ENCODE measurements at places on chromosomes 6 and 20.
A peak's percentile ranks its signal among the peaks of the same experiment; 100 is the strongest.

GRCh38 chr20:9071976-9072726, 3.3 kb downstream of the PLCB4 start:
- no peak for DNase-seq

- DNase-seq = no peak
Measured at GRCh38 chr20:13659288-13659687, 20.6 kb upstream of the TASP1 start.

GRCh38 chr20:33516882-33517281, 27.0 kb downstream of the CBFA2T2 start:
- DNase-seq = no peak

- DNase-seq = no peak
Measured at GRCh38 chr6:13480631-13481501, 6.5 kb downstream of the GFOD1 start.

GRCh38 chr6:80566361-80566760, 459.9 kb downstream of the BCKDHB start:
- DNase-seq = no peak

- no peak for DNase-seq
Measured at GRCh38 chr20:15789079-15789478, 784.2 kb downstream of the KIF16B start.

GRCh38 chr6:3455569-3456394, 1.1 kb downstream of the SLC22A23 start:
- peak; percentile 83 for DNase-seq

GRCh38 chr6:6890400-6890858, 217.3 kb upstream of the RREB1 start:
- peak; percentile 66 for DNase-seq

- no peak for DNase-seq
Measured at GRCh38 chr6:52538252-52538900, 38.5 kb downstream of the TRAM2 start.

GRCh38 chr6:109480993-109481480, 2.0 kb downstream of the ZBTB24 start:
- DNase-seq = no peak

DNA sequence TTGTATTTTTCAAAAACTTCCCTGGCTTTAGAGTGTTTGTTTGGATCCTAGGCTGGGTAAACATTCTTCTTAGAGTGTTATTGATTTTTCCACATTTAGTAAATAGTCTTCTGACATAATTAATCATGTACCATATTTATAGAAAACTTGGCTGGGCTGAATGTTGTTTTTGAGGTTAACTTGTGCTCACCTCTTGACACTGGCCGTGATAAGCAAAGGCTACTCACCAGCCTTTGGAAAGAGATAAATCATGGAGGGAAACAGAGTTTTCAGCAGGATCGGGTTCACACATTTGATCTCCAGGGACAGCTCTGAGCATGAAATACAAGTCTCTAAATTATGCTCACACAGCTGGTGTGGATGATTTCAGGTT, 6.2 kb upstream of the CD93 start:
- no peak for DNase-seq

DNA sequence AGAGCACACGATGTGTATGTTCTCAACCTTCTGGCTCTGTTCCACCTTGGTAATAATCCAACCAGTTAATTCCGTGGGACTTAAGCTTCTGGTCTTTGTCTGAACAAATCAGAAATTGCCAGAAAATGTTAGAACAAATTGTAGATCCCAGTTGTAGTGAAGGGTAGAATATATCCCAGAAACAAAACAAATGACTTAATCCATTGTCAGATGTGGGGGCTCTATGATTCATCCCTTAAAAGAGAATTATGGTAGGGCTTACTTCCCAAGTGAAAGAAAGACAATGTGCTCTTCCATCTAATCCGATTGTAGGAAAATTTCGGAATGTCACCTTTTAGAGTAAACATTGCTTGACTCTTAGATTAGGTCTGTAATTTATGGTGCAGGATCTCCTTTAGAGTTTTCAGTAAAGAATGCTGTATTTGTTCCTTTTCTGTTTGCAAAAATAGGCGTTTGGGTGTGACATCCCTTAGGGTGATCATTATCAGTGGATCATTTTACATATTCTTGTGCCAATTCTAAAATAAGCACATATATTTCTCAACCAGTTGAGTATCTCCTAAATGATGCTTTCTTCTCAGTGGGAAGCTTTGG, 234.5 kb upstream of the ZNF217 start:
- no peak for DNase-seq

DNA sequence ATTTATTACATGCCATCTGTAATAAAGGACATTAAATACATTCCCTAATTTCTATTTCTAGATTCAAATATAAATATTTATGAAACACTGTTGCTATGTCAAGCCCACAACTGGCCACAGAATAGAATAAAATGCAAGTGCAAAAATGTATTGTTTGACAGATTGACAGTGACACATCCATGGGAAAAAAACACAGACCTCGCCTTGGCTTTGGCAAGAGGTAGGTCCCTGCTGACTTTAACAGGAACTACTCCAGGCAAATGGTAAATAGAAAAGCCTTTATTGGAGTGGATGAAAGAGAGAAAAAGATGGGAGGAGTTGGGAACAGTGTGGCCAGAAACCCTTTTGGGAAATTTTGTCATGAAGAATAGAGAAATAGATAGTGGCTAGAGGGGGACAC, 622.9 kb downstream of the UTRN start:
- no peak for DNase-seq

DNA sequence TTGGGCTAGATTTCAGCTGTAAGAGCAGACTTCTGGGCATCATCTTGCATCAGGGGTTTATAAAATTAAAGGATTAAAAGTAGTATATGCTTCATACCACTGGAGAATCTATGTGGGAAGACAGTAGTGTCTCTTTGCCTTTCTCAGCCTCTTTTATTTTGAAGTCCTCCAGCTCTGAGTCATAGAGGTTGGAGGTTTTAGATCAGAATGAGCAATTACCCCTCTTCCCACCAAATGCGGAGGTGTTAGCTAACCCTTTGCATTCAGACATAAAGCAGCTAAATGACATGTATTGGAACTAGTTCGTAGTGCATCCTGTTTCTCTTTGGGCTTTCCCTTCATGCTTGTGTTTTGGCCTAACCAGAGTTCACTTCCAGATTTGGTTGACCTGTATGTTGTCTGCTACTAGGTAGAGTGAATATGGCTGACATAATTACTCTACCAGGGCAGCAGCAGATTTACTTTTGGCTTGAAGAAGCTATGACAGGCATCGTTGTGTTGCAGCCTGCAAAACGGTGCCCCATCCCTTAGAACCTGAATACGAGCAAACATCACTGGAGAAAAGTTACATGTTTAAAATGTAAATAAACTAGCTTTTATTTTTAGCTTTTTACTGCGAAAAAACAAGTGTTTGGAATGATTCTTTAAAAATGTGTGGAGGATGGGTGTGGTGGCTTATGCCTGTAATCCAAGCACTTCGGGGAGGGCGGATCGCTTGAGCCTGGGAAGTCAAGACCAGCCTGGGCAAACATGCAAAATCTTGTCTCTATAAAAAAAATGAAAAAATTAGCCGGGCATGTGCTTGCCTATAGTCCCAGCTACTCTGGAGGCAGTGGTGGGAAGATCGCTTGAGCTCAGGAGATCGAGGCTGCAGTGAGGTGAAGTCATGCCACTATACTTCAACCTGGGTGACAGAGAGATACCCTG, 82.2 kb downstream of the MYO6 start:
- no peak for DNase-seq

- DNase-seq = no peak
Measured at GRCh38 chr20:31522731-31523130, 8.5 kb downstream of the HM13 start.

DNA sequence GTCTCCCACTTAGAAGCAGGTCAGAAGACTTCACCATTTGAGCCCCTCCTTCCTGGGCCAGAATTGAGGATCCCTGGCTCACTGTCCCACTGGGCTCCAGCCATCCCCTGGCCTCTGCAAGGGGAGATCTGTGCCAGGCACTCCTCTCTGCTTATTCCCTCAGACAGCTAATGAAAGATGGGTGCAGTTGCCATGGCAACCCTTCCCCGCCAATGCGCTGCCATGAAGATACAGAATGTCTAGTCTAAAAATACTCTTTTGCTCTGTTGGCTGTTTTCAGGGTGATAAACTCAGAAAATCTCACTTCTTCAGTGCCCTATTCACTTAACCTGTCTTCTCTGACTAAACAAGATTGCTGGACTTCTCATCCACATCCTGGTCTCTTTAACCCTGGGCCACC, 13.6 kb upstream of the TTLL2 start:
- no peak for DNase-seq

DNA sequence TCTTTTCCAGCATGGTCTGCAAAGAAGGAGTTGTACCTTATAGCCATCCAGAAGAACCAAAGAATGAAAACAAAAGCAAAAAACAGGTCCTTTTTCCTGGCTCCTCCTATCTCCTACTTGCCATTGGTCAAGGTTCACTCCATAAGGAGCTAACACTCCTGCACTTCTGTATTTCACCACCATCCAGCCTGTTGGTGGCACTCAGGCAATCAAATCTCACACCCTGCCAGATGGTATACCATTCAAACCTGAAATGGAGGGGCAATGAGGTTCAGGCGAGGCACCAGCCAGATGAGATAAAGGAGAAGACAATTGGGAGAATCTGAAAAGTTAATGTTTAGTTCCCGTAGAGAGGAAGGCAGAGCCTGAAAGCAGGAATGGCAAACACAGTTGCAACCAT, 203.8 kb downstream of the ALDH8A1 start:
- DNase-seq = peak; percentile 18

DNA sequence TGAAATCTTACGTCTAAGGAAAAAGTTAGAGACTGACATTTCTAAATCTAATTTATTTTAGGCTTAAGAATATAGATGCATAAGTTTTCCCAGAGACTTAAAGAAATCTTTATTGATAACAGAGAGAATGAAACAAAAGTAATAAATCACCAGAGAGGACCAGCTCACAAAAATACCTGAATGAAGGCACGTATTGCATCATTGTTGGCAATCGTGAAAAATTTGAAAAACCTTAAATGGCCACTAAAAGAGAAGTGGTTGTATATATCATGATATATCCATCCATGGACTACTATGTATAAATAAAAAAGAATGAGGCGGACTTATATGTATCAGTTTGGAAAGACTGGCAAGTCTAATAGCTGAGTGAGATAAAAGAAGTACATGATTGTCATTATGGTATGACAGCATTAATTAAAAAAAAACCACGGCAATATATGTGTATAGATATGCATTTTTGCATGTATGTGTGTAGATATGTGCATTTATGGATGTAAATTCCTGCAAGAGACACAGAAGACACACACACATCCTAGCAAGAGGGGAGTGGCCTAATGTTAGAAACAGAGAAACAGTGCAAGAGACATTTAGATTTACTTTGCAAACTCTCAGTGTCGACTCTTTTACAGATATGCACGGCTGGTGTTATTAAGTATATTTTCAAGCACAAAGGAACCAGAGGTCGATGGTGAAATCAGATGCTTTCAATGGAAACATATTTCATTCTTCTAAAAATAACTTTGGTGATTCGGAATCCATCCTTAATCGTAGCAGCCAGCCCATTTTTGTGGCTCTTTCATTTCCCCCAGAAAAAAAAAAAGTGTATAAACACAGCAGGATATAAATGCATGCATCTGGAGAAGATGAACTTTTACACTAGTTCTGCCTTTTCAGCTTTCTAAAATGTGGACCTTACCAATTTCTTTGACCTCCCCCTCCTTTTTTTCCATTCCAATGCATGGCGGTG, 156.1 kb upstream of the SALL4 start:
- no peak for DNase-seq

DNA sequence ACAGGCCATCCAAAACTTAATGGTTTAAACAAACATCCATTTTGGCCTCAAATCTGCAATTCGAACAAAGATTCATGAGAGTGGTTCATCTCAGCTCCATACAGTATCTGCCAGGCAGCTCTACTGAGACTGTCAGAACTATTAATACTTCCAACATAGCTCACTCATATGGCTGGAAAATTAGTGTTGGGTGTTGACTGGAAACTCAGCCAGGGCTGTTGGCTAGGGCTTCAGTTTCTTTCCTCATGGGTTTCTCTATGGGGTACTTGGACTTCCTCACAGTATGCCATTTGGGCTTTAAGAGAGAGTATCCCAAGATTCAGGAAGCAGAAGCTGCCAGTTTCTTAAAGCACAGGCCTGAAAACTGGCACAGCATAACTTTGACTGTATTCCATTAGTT, 240.3 kb downstream of the TPBG start:
- no peak for DNase-seq

DNA sequence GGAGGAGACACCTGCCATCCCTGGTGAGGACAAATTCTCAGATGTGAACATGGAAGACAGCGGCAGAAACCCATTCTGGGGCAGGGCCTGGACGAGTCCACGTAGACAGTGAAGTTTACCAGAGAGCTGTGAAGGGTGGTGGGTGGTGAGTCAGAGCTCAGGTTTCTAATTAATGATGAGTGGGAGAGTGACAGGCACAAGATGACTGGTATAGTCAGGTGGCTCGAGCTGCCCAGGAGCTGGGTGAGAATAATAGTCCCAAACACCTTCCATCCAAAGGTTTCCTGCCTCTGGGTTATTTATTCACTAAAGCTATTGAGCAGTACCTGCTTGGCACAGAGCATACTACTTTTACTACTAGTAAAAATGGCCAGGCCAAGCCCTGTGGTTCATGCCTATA, 6.0 kb downstream of the TLDC2 start:
- DNase-seq = no peak

DNA sequence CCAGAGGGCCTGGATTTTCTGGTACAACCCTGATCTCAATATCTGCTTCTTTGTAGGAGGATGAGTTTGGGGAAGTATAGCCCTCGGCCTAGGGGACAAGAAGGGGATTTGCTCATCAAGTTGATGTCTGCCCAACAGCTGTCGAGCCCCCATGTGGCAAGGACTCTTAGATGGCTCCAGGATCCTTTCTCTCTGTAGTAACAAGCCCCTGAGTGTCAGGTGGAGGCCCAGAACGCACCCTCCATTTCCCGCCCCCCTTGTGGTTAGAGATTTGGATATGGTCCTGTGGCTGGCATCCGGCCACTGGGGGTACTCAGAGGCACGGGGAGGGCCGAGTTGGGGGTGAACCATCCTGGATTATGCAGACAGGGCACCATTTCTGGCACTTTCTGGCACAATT, 50.1 kb downstream of the CTCFL start:
- DNase-seq = no peak

DNA sequence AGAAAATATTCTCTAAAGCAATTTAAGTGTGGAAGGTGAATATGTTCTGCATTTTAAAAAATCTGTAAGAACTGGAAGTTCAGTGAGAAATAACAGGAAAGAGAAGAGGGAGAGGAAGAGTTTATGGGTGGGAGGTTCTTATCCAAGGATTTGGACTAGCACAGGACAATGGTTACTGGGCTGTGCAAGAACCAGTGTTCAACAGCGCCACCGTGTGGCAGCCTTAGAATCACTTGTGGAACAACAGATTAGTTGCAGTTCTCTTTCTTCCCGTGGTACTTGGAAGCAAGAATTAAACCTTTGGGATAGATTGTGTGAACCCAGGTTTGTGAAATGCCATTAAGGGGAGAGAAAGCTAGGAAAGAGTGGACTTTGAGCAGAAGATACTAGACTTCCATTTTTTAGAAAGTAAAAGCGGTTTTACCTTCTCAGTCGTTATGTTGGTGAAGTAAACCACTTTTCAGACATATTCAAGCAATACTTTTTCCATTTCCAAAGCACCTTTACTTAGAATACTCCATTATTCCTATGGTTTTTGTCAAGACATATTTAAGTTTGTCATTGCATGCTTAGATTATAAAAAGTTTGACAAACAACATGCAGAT, 436.7 kb downstream of the RNF144B start:
- DNase-seq = peak; percentile 8

GRCh38 chr20:33664085-33664761, 2.1 kb downstream of the C20orf144 start:
- DNase-seq = peak; percentile 76

GRCh38 chr6:36028877-36029324, 1.3 kb downstream of the MAPK14 start:
- DNase-seq = peak; percentile 42

Measured in H7 (cell line).